NCI-H1105 (cell line): ENCODE measurements at places on chromosomes 7 and 10.
A peak's percentile ranks its signal among the peaks of the same experiment; 100 is the strongest.

DNA sequence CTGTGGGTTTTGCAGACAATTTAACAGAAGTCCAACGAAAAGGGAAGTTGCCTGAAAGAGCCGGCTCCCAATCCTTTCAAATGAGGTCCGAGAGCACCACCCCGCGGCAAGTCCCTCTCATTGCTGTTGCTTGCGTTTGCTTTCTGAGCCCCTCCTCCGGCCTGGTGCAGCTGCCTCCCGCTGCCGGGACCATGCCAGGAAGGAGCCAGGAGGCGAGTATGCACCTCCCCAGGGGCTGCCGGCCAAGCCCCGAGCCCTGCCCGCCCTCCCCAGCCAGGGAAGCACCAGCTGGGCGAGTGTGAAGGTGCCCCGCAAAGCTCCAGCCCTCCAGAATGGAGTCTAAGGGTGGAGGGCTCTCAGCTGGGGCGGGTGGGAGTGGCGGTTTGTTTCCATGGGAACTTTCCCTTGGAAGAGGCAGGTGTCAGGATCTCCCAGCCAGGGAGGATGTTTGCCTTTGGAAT is 25.8 kb upstream of the PPP2R2D start:
- peak; percentile 73 for DNase-seq

DNA sequence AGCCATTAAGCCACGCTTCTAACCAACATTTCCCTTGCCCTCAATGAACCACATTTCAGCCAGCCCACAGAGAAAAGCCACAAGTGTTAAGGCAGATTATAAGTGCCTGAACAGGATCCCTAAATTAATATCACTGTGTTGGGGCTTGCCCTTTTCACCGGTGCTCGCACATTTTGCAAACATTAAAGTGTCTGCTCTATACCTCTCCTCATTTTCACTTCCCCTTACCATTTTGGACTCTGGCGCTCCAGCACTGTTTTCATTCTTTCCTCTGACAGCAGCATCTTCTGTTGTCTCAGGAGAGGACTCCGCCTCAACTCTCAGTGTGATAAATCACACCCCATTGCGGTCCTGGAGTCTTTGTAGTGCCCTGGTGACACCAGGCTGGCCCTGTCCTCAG is 274.2 kb downstream of the BAMBI start:
- DNase-seq: no peak

GRCh38 chr7:102944241-102944640 is 31.4 kb downstream of the LRRC17 start:
- no peak for DNase-seq

- no peak for DNase-seq
Measured at GRCh38 chr10:98321186-98321780, 53.3 kb upstream of the LOXL4 start.

DNA sequence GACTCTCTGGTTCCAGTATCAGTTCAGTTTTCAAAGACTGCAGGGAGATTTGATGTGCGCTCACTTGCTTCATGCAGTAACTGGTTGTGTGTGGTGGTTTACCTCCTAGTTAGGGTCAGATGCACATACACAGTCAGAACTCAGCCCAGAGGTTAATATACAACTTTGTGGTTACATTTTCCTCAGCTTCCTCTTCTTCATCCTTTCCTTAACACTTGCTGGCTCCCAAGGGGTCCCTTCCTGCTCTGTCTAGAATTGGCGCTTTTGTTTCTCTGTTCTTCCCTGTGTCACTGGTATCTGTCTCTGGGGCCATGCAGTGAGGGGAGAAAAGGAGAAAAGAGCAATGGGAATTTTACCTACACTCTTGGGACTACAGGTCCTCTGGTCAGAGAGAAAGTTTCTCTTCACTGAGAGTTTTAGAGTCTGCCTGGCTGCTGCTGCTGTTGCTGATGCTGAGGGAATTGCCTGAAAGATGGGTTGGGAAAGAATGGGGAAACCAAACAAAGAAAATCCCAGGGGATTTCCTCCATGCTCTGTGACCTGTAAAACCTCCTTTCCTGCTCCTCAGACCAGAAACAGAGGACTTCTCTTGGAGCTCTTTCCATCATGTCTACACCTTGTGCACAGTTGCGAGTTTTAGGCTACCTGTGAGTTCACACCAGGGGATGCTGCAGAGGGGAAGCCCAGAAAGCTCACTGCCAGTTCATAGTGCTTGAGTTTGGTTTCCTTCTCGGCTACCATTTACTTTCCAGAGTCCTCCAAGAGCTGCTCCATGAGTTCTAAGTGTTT is 74.6 kb downstream of the WDFY4 start:
- DNase-seq: no peak

DNA sequence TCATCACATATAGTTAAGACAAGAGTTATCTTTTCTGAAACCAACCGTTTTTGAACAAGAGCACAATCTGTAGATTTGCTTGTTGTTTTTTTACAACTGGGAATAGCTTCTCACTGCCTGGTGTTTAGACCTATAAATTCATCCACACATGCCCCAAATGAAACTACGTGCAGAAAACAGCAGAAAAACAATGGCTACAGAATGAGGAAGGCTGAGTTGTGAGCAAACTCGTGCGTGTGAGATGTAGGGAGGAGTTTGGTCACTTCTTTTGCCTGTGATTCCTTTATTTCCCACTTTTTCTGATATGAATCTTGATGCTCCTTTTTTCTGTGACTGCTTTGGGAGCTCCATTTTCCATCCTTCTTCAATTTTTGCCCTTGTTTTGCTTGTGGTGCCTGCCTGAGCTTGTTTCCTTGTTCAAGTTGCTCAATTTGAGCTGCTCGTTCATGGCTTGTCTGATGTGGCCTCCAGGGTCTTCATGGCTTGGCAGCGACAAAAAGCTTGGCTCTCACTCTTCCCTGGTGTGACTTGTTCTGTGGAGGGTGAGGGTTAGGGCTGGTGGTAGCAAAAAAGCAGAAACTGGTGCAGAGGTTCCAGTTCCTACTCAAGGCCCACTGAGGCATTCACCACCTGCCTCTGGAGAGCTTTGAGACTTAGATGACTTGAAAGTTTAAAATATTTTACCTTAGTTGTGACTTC is 76.9 kb downstream of the ZNF365 start:
- DNase-seq: no peak
